ENCODE measurements at places on chromosomes 7 and 10.

DNA sequence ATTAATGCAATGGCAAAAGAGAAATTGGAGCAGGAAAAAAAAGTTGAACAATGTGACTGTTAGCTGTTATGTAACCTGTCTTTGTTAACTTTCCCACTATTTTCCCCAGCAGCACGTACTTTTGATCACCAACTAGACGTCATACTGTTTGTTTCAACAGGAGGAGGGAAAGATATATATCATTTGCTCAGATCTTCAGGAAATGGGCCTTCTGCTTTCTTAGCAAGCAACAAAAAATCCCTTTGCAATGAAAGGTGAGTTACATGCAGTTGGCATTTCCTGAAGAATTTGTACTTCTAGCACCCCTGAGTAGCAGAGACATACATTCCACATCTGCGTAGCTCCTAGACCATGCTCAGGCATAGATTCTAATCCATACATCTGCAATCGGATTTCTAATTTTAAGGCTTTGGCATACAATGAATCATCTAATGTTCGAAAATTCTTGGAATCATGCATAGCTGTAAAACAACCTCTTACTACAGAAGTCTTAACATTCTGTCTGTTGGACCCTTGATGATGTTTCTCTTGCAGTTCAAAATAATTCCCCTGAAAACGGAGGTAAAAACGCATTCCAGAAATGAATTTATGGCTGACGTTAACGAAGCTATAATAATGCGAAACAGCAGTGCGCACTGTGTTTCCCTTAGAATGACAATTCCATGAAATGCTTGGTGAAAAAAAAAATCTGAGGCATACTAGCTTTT, 286.9 kb upstream of the MGMT start:
- DNase-seq = no peak

DNA sequence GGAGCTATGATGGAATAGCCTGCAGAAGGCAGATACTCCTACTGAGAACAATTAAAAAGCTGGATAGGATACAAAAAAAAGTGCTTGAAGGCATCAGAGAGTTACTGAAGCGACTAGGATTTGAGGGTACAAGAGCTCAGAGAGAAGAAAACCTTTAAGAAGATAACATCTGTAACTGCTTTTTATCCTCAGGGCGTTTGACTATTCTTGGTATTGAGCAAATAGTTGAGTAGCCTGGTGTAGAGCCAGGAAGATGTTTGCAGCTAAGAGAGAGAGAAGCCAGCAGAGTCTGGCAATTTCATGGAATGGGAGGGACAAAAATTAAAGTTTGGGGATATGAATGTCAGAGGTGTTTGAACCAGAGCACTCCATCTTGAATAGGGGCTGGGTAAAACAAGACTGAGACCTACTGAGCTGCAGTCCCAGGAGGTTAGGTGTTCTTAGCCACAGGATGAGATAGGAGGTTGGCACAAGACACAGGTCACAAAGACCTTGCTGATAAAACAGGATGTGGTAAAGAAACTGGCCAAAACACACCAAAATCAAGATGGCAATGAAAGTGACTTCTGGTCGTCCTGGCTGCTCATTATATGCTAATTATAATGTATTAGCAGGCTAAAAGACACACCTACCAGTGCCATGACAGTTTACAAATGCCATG, 428.8 kb downstream of the SH2D4B start:
- DNase-seq = peak; percentile 21

- no peak for DNase-seq
These were observed 108.0 kb downstream of the SPAG6 start for GRCh38 chr10:22453320-22453719.

GRCh38 chr10:9681655-9682054, 1336.0 kb upstream of the CELF2 start:
- no peak for DNase-seq

GRCh38 chr7:112420236-112420861, 29.9 kb upstream of the IFRD1 start:
- DNase-seq = peak; percentile 68

GRCh38 chr7:123797673-123798531, 47.1 kb upstream of the HYAL4 start:
- peak; percentile 26 for DNase-seq

- peak; percentile 84 for DNase-seq
These were observed 44.8 kb downstream of the MYOF start for GRCh38 chr10:93437086-93437945.

DNA sequence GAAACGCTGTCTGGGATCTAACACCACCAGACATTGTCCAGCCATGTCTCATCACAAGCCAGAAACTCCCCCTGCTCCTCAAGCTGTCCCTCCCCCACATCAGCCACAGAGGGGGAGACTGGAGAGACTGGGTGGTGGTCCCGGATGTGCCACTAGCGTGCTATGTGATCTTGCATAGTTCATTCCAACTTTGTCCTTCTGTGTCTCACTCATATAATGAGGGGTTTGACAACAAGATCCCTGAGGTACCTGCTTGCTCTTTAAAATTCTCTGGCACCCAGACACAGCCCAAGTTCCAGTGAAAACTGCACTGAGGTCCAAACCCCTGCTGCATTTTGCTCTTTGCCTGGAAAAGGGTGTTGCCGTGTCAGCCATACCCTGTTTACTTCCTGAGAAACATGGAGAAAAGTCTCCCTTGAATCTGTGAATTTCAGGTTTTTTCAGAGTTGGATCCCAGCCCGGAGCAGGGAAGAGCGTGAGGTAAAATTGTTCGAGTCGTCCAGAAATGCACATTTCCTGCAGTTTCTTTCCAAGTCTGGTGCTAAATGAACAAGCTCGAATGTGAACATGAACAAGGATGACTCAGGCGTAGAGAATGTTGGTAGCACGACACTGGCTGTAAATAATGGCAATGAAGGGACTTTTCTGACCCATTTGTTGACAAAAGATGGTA, 156.6 kb downstream of the CCDC3 start:
- DNase-seq = peak; percentile 58

DNA sequence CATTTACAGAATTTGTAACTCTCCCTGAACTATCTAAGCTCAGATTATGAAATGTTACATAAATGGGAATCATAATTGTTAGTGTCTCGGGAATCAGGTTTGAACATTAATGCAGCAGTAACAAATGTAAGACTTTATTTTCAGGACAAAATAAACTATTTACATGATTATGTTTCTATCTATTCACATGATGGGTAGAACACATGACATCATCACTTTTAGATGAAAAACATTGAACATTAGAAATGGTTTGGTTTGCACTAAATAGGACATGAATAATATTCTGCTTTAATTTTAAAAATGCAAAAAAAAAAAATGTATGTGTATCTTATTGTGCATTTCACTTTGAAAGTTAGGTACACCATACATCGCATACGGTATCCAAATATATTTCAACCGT, 745.5 kb upstream of the POT1 start:
- no peak for DNase-seq

GRCh38 chr7:47771336-47771989, 176.8 kb downstream of the PKD1L1 start:
- no peak for DNase-seq

Data from prostate gland (tissue), 2 donors.